ENCODE measurements at places on chromosomes 11 and 22. TPM values are rescaled to one million over a fixed set of nuclear protein-coding genes. Genes with fewer than 3 reads are reported as not detected.

Gene FAR1
- 53.7 TPM for total RNA-seq

Gene B3GAT1
- total RNA-seq, result 3.7 TPM

GRCh38 chr11:134349109-134349801 is 17.5 kb downstream of the GLB1L2 start:
- no peak for DNase-seq

Gene ST14
- 139 TPM for total RNA-seq

Gene MS4A8
- not detected for total RNA-seq

GRCh38 chr11:84247926-84248325 is 961.8 kb upstream of the CCDC90B start:
- no peak for DNase-seq

All from kidney (tissue), 22 donors.